ENCODE measurements at places on chromosomes 3 and 15.

DNA sequence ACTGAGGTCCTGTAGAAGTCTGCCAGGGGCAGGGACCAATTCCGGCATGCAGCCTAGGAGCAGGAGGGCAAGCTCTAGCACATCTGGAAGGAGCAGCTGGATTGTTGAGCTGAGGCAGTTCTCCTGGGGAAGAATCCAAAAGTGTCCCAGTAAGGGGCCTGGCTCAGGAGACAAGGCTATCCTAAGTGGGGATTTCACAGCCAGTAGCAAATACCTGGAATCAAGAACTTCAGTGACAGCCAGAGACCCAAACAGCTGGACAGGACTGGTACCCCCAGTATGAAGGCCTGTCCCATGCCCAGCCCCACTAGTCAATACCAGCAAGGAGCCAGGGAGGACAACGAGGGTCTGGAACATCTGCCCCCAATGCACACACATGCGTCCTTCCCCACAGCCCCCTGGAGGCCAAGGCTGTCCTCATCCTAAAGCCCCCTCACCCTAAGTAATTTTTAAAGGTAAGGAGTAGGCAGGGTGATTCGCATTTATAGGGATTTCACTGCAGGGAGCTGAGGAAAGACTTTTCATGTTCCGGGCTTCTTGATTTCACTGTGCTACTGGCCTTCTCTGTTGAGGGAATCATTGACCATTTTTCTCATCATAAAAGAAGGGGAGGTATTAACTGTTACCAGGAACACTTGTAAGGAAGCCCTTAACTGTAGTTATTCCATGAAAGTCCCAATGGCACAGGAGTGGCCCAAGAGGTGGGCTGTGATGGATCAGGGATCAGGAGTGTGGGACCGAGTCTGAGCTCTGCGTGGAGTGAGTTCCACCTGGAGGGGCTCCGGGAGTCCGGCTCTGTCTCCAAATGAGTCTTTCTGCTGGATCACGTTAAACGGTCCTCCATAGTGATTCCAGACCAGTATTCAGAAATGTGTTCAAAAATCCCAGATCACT, 2.6 kb upstream of the CHSY1 start:
- DNase-seq: no peak

GRCh38 chr3:5423076-5423475, 235.6 kb downstream of the EDEM1 start:
- DNase-seq: no peak

DNA sequence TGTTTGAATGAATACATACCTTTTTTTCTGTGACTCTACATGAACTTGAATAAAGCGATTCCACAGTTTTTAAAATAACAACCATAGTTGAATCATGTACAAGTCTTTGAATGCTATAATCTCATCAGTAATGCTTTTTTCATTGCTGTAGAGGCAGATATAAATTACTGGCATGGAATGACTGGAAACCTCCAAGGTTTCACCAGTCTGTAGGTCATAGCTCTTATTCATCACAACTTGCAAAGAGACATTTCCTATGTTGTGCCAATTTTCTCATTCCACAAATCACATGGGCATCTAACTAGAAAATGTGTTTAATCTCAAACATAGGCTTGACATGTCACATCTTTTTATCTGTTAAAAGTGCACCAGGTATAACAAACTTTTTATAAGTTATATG, 407.1 kb upstream of the KCNMB2 start:
- DNase-seq: no peak

DNA sequence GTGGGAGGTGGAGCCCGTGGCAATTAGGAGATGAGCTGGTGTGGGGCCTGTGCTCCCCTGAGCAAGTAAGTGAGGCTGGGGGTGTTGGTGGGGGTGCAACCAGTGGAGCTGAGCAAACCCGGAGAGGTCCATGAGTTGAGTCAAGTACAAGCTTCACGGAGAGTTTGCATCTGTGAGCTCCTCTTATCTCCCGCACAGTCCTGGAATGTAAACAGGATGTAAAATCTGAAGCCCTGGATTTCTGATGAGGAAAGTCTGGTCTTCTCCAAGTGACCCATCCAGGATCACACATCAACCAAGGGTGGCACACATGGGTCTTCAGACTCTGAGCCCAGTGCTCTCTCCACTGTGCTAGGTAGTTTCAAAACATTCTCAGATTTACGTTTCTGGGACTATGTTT, 67.8 kb downstream of the LSM3 start:
- no peak for DNase-seq

DNA sequence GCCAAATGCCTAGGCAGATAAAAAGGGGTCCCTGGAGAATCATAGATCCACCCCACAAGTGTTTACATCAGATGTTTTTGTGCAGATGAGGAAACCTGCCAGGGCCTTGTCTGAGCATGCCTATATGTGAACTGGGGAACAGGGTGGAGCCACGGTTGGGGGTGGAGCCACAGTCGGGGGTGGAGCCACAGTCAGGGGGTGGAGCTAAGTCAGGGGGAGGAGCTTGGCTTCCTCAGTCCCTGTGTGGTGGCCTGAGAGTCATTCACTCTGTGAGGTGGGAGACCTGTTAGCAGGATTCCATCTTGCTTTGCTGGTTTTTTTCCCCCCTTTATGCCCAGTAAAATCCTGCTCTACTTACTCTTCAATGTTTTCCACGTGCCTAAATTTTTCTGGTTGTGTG, 57.8 kb upstream of the TGFBR2 start:
- no peak for DNase-seq

DNA sequence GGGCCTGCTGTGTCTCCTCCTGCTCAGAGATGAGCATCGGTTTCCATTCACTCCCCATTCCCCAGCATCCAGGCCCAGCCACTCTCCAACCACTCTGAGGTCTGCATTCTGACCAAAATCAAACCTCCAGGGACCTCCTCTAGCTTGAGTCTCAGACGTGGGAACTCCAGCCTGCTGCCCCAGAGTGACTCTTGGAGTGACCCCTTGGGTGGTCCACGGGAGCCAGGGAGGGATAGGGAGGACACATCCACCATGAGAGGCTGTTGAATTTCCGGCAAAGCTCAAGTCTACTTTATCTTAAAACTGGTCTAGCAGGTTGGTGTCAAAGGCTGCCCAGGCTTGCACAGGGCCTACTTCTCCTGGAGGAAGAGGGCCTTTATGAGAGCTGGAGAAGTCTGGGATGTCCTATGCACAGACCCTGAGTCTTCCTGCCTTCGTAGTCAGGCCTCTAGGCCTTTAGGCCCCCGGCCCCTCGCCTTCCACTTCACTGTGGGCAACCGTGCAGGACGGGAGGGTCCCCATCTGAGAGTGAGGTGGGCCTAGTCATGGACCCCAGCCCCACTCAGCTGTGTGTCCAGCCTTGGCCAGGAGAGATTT, 8.9 kb downstream of the CISH start:
- no peak for DNase-seq

DNA sequence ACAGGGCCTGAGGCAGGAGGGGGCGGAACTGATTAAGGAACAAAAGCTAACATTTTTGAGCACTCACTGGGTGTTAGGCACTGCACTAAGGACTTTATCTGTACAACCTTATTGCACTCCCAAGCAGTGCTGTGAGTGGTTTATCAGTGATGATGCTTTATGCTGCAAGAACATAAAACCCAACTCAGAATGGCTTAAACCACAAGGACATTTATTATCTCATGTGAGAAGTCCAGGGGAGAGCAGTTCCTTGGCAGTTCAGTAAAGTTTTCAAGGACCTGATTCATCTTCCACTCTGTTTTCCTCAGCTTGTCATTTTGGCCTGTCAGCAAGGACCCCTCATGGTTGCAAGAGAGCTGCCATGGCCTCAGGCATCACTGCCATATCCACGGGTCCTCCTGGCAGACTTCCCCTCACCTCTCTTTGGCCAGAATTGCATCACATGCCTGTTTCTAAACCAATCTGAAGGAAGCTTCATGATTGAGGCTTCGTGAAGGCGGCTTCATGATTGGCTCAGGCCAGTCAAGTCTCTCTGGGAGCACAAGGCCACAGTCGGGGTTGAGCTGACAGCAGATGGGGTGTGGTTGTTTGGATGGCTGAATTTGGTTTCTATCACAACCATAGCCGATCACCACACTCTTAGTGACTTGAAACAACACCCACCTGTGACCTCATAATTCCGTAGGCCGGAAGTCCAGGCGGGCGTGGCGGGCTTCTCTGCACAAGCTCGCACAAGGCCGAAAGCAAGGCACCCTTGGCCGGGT, 15.8 kb downstream of the EFCC1 start:
- no peak for DNase-seq

GRCh38 chr15:42018306-42019224, 2.3 kb downstream of the PLA2G4E start:
- no peak for DNase-seq

GRCh38 chr3:127625821-127626220, 3.2 kb upstream of the PODXL2 start:
- DNase-seq: no peak

DNA sequence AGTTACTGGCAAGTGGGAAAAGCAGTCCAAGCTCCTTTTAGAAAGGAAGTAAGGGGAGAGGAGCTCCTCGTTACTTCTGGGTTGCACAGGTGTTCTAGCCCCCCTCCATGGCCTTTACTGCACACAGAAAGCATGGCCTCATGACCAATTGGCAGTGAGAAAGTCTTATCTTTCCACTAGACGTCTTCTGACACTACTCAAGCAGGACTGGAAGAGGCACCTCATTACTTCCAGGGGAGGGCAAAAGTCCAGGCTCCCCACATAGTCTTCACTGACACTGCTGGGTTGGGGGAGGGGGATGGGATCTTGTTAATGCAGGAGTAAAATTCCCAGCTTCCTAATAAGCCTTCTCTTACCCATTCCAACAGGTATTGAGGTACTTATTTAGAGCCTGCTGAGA, 27.6 kb upstream of the TM2D3 start:
- no peak for DNase-seq

GRCh38 chr3:72041076-72041475, 256.1 kb upstream of the PROK2 start:
- DNase-seq: no peak

GRCh38 chr15:67957435-67958132, 96.5 kb upstream of the PIAS1 start:
- no peak for DNase-seq

DNA sequence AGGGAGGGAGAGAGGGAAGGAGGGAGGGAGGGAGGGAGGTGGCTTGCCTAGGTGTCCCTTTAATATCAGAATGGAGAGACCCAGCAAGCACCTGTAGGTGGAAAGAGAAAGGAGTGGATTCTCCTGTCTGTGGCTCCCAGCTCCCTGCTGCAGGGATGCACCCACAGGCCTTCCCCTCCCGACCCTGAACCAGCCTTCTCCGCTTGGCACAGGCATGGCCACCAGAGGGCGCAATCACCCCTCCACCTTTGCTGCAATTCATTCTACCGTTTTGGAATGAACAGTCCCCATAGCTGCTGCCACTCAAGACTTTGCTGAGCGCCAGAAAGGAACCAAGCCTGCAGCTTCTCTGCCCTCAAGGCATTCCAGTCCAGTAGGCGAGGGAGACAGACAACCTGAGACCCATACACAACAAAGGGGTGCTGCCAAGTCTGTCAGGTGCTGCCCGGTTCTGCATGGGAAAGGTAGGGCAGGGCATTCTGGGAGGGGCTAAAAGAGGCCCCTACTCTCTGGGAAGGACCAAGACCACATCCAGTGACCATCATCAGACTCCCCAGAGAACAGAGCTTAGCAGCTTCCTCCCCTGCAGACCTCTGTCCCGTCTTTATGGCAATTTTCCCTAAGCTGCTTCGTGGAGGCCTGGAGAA, 4.9 kb downstream of the TLR9 start:
- DNase-seq: no peak

DNA sequence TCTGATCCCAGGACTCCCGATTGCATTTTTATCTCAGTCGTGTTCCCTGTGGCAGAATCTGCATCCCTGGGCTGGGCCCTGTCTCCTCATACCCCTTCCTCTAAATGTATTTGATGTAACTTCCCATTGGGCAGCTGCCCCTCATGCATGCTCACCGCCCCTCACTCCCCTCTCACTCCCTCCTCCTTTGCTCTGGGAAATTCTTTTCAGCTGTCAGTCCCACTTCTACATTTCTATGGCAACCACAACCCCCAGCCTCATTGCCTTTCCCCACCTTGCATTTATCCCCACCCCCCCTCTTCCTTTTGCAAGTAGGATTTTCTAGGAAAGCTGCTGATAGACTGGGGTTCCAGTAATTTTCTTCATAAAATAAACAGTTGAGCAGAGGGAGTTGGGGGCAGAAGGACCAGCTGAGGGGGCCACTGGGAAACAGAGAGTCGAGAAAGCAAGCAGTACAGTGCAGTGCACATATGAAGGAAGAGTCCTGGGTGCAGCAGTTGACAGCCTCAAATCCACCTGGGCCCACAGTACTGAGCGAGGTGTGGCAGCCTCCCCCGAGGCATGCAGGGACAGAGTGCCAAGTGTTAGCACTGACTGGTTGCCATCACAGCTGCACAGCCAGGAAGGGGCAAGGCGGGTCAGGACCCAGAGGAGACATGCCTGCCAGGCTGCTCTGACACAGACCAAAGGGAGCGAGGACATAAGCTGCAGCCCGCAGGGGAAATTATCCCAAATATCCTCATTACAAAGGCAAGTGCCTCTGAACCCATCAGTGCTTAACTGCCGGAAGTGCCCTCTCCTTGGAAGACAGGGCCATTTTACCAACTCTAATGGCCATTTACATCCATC, 476.3 kb downstream of the EPHB1 start:
- no peak for DNase-seq

DNA sequence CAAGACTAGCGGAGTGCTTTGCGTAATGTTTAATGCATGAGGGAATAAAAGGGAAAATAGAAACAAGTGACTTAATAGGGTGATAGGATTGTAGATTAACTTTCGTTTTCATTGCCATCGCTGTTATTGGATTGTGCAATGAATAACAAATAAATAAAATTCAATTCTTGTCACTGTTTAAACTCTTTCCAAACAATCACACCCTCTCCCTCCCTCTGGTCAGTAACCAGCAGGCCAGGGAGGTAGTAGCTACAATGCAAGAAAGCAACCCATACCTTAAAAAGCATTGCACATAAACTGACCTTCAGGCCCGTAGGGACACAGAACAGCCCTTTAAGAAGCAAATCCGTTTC, 705 bp upstream of the TFRC start:
- DNase-seq: no peak

- DNase-seq: no peak
Observed at GRCh38 chr3:12159227-12159601, 502 bp upstream of the TIMP4 start.

DNA sequence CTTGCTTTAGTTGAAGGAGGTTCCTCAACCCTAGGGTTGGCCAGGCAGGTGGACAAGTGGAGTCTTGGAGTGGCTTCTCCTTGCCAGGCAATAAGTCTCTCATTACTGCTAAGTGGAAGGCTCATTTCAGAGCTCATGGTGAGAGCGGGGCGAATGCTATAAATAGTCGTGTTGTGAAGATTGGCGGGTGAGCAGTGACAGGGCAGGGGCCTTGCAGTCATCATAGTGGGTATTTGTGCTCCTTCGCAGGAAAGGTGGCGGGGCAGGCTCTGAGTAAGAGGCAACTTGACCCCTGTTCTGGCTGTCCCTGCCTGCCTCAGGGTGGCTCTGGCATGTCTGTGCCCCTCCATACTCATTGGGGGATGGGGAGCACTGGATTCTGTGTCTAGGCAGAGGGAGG, 8.7 kb upstream of the GRM2 start:
- DNase-seq: no peak

GRCh38 chr15:55782901-55783300, 39.9 kb upstream of the PRTG start:
- DNase-seq: no peak

GRCh38 chr3:172159962-172160538, 120.7 kb downstream of the FNDC3B start:
- DNase-seq: no peak
